ENCODE measurements at places on chromosomes 4 and X.

DNA sequence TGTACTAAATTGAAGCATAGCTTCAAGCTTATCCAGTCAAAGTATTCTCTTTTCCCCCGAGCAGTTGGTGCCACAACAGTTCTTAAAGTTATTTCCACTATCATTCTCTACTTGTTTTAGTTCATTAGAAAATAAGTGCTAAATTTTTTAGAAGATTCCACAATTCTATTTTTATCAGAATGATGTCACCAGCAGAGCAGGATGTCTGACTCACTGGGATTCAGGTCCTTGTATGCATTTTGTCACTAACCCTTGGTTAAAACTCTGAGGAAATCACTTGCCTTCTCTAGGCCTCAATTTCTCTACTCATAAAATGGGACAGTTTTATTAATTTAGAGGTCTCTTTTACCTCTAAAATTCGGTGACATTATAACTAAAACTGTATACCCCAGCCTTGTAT, 3.4 kb downstream of the DDX53 start:
- no peak for DNase-seq

DNA sequence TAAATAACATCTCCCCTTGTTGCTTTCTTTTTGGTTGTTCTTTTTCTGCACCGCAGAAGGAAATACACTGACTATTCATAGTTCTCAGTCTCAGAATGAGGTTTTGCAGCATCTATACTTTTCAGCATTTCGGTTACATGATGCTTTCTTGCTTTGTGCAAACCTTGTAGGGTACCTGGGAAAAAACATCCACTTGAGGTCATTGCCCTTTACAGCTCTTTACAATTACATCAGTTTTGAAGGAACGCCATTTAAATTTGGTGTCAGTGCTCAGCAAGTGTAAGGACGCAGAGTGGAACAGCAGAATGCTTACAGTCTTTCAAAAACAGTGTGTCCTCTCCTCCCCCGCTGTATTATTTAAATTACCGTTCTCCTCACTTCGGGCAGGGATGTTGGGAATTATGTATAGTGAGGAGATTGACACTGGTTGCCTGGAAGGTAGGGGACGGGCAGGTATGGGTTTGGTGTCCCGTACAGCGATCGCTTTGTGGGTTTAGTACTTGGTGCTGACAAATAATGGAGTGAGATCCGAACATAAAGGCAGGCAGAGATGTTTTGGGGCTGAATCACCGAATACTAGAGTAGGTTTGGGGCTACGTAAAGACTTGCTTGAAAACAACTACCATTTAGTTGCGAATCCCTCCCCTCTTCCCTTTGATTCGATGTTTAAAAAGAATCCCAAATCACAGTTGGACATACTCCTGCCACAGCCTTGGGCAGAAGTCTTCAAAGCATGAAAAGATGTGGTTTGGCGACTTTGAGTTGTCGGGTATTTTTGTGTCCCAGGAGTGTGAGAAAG, 2.0 kb upstream of the NKX3-2 start:
- DNase-seq: no peak

DNA sequence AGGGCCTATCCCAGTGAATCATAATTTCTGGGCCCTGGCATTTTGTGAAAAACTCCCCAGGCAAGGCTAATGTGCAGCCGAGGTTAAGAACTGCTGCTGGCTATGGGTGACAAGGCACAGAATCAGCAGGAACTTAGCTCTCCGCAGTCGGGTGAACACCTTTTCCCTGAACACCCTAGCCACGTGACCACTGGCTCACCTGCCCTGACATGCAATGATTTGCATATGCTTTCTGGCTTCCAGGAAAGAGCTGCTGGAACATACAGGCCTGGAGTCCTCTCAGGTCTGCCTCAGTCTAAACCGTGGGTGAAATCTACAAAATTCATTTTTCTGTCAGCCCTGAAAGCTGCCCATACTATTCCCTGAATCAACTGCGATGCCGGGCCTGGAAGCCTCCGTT, 56.6 kb downstream of the ZNF827 start:
- no peak for DNase-seq

GRCh38 chrX:118552121-118552900, 56.7 kb downstream of the DOCK11 start:
- DNase-seq: no peak

DNA sequence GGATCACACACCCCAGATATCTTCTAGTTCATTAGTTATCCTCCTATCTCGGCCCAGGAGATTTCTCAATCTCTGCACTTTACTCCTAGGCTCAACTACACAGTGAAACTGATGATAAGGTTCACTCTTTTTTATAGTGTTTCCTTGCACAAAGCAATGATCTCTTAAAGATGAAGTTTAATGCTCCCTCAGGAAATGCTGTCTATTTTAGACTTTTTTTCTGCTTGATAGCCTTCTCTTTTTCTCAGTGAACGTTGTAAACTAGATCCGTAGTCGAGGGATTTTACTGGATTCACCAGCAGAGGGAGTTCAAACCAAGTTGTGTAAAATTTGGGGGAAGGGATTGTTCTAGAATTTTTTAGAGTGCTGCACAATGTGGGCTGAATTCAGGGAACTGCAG, 269.6 kb downstream of the GBA3 start:
- peak; percentile 12 for DNase-seq

GRCh38 chr4:186684889-186685309, 38.8 kb downstream of the FAT1 start:
- no peak for DNase-seq

- peak; percentile 0 for DNase-seq
These were observed 113.7 kb upstream of the NEXMIF start for GRCh38 chrX:75038925-75039324.

DNA sequence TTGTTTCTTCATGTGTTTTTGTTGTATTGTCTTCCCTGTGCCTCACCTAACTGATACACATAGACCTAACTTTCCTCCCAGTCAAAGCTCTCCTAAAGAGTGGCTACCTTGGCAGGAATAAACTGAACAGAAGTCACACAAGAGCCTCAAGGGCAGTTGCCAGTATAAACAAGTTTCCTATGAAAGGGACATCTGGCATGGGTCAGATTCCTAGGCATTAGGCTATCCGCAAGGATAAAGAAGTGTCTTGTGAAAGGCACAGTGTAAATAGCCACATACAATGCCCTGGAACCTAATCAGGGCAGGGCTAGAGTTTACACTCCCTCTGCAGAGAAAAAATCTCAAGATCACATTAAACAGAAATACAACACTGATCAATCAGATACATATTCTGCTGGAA, 220.8 kb downstream of the SPANXN3 start:
- no peak for DNase-seq

DNA sequence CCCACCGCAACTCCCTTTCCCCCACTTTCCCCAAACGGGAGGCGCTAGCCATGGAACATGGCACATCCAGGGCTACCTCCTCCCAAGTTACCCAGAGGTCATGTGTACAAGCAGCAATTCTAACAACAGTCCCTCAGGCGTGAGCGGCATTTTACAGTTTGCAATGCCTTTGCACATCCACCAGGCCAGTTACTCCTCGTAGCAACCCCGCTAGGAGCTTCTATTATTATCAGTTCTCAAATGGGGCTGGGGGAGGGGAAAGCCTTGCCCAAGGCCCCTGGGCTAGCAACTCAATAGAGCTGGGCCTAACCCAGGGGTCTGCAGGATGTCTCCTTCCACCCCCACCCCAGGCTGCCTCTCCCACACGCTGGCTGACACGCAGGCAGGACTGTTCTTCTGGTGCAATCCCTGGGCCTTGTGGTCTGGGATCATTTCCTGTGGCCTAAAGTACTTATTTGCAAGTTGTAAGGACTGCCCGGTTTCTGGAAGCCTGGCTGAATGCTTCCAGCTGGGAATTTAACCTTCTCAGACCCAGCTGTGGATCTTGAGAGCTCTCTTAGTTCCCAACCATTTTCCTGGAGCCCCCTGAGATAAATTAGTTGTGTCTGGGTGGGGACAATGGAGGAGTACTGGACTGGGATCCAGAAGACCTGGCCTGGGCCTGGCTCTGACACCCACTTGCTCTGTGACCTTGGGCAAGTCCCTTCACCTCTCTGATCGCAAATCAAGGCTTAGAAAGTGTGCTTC, 27.7 kb downstream of the PJA1 start:
- DNase-seq: no peak

- DNase-seq: no peak
These were observed 203.3 kb upstream of the JADE1 start for GRCh38 chr4:128606173-128606572.

Measured in iPS DF 19.7 (cell line).